ENCODE measurements at places on chromosomes 2 and 18.

- no peak for DNase-seq
These were observed 173.1 kb upstream of the GYPC start for GRCh38 chr2:126482582-126483464.

DNA sequence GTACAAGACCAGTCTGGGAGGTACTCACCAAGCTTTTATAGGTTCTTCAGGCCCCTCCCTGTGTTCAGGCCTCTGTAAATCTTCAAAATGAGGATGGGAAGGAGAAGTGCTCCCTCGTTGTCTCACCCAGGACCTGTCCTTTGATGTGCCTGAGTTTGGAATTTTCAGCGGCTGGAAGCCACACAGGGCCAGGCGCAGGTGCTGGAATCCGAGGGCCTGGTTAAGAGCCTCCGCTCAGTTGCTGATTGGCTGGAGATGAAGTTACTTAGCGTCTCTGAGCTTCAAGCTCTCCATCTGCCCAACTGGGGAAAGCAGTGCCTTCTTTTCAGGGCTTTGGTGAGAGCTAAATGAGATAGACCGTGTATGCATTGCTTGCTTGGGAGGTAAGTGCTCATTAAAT is 30.0 kb downstream of the HJURP start:
- DNase-seq, result no peak

DNA sequence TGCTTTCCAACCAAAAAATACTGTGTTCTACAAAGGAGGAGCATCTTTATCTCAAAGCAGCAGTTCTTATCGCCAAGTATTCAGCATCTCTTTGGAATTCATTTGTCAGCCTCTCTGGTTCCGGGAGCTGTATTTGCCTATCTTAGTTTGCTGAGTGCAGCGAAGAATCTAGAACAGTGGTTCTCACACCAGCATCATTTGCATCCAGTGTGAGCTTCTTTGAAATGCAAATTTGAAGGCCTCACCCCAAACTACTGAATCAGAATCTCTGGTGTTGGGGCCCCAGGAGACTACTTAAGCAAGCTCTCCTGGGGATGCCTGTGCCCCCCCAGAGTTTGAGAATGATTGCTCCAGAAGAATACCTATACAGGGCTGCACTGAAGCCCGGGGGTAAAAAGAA is 1.5 kb upstream of the PTPN2 start:
- no peak for DNase-seq

- DNase-seq, result no peak
These were observed 31.0 kb downstream of the CACNB4 start for GRCh38 chr2:152067823-152068222.

DNA sequence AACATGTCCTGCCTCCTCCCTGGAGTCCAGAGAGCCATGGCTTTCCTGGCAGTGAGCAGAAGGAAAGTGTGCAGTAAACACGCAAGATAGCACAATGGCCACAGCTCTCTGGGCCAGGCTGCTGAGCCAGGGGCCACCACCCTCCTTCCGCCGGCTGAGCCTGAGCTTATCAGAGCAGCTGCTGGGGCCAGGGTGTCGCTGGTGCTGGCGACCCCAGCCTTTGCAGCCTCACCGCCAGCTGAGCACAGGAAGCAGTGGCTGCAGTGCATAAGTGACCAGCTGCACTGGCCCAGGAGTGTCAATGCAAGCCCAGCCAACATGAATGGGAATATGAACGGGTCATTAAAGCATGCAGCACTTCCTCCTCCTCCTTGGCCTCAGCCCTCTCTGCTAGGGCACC is 172.0 kb downstream of the ZFP36L2 start:
- no peak for DNase-seq

DNA sequence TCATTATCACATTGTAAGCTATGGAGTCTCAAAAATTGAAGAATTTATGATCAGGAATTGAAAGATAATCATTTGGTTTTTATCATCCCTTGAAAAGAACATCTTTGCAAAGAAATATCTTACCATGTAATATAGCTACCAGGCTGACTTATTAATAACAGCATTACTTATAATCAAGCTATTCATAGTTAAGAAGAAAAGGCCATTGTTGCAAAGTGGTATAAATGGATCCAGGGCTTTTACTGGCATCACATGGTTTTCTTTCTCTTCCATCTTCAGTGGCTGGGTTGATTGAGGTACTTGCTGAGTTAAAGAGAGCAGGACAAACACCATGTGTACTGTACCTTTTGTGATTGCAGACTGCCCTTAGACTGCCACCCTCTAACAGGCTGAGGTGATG is 39.6 kb downstream of the MFSD6 start:
- DNase-seq, result no peak

GRCh38 chr2:96218508-96219131 is 10.0 kb upstream of the STARD7 start:
- no peak for DNase-seq

DNA sequence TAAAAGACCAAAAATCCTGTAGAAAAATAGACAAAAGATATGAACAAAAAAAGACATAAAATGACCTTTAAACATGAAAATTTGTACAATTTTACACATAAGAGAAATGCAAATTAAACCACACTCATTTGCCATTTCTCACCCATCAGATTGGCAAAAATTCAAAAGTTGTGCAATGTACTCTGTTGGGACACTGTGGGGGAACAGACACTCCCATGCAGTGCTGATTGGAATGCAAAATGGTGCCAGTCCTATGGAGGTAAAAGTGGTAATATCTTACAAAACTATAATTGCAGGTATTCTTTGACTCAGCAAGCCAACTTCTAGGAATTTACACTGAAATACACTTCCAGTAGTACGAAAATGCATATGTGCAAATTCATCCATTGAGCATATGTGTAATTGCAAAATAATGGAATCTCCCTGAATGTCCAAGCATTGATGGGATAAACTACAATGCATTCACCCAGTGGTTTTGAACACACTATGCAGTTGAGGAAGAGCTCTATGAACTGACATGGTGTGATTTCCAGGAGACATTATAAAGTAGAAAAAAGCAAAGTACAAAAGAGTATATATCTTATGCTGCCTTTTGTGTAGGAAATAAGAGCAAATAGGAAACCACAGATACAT is 201.8 kb upstream of the ZNF521 start:
- DNase-seq, result no peak

All from NCI-H1930 (cell line).